ENCODE measurements at places on chromosomes 3 and 15. TPM values are rescaled to one million over a fixed set of nuclear protein-coding genes. Genes with fewer than 3 reads are reported as not detected.

DNA sequence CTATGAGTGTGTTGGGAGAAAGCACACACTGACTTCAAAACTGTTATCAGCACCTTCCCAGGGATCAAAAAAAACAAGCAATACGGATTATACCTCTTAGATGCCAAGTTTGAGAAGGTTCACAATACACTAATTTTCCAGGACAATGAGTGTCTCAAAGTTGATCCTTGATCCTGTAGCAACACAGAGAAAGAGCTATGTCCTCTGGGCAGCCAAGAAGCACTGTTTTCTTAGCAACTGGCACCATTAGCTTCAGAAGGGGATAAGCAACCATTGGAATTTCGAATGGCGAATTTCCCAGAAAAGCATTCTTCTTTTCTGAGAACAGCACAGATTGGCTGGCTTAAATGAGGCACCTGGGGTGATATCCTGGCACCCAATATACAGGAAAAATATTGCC, 270.3 kb upstream of the RORA start:
- DNase-seq: no peak

- DNase-seq: no peak
Measured at GRCh38 chr3:24387000-24387399, 107.7 kb downstream of the THRB start.

- DNase-seq: peak; percentile 53
Measured at GRCh38 chr3:127628788-127629466, at the start of gene PODXL2. Gene PODXL2, plus strand, starts transcription at chr3:127629185. Its CDS starts 35 bp downstream, at chr3:127629220.

DNA sequence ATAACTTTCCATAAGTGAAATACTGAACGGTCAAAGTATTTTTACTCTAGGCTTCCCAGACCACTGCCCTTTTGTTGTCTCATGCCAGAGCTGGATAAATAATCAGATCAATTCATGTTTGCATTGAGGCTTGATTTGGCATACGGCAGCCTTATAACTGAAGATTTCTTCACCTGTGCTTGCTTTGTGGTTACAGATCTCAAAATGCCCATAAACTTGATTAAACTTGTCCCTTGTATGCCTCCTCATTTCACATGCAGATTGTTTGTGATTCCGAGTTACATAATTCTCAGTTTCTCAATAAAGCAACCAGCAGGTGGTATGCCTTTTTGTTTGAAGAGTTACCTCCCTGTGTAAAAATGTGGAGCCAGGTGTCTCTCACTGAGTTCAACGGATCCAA, 211.4 kb upstream of the LRIG1 start:
- no peak for DNase-seq

DNA sequence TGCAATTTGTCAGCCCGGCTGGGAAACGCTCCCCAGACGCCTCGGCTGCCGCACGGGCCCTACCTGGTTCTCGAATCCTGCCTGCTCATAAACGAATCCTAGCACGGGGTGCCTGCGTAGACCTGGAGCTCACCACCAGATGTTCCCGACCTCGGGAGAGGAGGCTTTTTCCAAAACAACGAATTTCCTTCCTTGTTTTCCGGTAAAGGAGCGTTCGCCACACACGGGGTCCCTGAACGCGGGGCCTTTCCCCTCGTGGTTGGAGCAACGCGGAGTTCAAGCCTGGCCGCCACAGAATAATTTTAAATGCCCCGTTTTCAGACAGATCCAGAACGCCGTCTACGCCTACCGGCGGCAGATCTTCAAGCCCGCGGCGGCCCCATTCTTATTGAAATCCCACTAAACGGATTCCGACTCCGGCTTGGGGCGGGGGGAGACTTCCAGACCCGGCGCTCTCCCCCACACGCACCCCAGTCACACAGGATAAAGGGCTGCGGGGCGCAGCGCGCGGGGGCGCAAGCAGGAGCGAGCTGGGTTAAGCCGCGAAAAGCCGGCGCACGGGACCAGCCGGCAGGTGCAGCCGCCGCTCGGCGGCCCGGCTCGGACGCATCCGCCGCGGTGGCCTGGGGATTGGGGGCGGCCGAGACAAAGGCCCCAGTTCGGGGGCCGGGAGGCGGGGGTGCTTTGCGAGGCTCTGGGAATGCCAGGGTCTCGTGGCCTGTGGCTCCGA, 895 bp downstream of the GATA2 start:
- no peak for DNase-seq

DNA sequence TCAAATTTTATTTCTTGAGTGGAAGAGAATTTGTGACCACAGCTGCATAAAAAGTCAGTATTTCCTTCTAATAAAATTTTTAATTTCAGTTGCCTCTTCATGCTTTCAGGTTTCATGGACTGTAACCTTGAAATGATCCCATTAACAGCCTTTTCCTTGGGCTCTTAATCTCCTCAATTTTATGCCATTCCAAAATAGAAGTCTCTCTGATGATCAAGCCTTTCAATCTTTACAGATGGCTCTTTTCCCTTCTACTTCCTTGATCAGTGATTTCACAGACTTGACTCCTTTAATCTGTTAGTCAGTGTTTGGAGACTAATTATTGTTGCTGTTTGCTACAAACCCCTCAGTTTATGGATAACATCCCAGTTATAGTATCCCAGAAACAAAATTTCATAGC, 11.9 kb downstream of the TSC22D2 start:
- DNase-seq: no peak

DNA sequence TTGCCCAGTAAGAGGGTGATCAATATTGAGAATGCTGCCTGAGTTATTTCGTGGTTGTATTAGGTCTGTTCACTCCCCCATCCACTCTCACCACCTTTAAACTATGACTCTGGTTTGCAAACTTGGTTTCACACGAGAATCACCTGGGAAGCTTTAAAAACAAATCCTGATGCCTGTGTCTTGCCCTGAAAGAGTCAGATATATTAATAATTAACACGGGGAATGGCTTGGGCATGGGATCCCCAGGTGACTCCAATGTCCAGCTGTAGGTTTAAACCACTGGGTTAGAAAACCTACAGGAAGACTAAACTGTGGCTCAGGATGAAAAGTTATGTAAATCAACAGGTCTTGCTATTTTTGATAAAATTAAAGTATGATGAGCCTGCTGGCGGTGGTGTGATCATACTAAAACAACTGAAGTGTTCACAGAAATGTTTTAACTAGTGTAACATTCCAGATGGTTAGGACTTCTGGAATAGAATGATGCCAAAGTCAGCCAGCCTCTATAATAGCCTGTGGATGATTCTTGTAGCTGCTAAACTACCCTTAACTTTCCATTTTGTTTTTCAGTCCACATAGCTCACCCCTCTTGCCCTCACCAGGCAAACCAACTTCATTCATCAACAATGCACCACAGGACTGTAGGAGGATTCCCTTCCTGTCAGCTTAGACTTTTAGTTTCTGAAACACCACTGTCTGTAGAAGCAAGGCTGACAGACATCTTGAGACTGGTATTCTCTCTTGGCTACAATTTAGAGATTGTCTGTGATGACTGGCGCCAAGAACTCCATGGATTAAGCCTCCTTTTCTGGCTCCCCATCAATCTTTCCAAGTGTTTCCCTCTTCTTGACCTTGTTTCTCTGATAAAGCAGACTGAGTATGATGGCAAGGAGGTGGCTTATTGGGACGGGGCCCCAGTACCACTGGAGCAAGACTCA, 119.1 kb upstream of the ADAMTS9 start:
- no peak for DNase-seq

DNA sequence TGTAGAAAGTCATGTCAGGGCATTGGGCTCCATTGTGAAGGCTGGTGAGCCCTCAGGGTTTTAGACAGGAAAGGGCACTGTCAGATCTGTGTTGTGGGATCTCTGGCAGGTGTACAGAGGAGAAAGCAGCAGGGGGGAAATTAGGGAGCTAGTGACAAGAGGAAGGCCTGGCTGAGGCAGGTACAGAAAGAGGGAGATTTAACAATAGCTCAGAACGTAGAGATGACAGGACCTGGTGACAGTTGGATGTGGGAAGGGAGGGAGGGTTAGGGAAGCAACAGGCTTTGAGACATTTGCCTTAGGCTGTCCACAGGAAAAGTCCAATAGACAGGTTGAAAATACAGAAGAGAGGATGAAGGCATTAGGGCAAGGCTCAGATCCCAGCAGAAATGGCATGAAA, 288.1 kb downstream of the EPHB1 start:
- no peak for DNase-seq

DNA sequence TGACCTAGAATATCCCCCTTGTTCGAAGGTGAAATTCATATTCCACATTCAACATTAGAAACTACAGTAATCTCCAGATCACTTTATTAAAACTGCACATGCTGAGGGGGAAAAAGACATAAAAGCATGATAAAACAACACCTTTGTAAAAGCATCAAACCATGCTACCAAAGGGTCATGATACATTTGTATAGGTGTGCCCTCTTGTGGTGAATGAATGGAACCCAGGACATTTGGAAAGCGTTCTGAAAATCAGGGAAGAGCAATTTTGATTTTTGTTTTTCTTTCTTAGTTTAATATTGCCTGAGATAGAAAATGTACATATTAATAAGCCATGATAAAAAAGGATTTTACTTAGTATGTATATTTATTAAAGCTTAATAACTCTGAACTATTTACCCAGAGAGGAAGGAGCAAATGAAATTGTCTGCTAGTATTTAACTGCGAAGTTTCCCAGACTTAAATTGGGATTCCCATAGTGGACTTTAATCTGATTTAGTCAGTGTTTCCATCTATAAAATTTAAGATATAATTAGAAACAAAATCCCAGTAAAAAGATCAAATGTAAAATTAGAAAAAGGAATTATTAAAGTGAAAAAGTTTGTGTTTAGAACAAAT, 105.8 kb upstream of the ARL6 start:
- DNase-seq: no peak

DNA sequence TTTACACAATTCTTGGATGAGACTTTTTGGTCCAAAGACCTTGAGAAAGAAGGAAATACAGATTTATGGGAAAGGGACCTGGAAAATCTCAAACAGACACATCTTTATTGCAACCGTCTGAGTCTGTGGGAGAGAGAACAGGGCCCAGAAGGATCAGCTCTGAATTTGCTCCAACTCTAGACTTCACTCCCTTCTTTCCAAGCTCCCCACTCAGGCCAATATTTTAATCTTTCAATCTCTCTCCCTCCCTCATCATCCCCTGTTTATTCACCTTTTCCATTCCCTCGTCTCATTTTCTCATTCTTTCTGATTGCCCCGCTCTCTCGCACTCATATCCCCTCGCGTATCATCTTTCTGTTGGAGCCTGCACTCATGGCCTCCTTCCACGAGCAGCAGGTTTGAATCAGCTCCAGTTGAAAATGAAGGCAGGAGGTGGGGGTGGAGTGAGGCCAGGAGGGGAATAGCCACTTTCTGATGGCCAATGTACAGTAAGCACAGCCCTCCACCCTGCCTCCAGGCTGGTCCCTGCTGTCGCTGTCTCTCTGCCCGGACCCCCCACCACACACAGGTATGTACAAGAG, 63.6 kb upstream of the BOC start:
- no peak for DNase-seq

GRCh38 chr3:16455001-16455400, 58.5 kb downstream of the RFTN1 start:
- DNase-seq: no peak

Gene RPS27L
- total RNA-seq: 113 TPM

Gene LPP
- 547 TPM for total RNA-seq

Gene STX19
- 5.8 TPM for total RNA-seq

Gene KPNA1
- 32.7 TPM for total RNA-seq

Gene MUC20
- 321 TPM for total RNA-seq

Gene NCBP2
- 36.2 TPM for total RNA-seq

Gene PAQR5
- 64.5 TPM for total RNA-seq
